ENCODE measurements at places on chromosomes 5 and 9.

DNA sequence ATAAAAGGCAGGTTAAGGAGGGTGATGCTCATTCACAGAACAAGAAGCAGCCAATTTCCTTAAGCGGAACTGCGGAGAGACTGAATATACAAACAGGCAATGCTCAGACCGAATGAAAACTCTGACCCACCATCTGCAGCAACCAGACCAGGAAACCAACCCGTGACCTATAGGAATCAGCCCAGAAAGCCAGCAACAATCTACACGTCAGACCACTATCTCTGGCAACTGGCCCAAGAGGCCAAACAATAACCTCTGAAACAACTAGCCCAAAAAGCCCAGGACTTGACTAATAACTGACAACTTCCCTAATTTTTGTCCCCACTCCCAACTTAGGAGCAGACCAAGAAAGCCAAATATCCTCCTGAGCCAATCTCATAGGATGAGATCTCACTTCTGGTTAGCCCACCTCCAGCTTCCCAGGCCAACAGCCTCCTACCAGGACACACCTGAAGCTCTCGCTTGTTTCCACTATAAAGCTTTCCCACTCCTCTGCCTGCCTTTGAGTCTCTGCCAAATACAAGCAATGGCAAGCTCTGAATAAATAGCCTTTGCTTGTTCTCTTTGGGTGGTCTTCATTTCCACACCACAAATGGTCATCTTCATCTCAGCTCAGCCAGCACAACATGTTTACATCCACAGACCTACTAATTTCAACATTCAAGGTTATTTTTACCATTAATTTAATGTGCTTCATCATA is 168.5 kb downstream of the HSD17B3 start:
- no peak for DNase-seq

- DNase-seq: no peak
Measured at GRCh38 chr5:134649163-134649835, 714 bp downstream of the SEC24A start.

DNA sequence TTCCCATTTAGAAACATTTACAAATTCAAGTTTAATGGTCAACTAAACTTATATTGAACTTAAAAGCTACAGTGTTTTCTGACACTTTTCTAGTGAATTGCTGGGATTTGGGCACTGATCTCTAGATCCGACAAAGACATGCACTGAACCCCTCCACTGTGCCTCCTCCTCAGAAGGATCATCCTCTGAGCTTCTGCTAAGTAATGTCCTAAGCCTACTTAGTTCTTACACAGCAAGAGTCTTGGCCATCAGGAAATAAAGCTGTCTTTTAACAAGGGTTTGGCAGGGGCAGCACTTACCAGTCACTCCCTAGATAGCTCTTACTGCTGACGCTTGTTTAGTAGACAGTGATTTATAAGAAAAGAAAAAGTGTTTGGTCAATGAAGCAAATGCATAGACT is 50.5 kb downstream of the FAM81B start:
- no peak for DNase-seq

DNA sequence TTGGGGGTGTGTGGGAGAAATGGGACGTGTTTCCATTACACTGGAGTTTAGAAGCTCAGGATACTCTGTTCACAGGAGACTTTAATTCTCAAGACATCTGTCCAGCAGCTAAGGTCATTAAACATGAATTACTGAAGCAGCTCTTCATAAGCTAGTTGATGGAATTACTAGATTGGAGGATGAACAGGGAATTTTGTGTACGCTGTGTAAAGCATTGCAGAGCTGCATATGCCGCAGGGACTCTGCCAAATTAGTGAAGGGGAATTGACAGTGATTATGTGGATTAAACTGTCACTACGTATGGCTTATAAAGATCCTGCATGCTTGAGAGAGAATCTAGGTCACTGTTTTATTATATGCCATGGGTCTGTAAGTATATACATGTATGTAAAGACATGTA is 177.5 kb upstream of the TBC1D2 start:
- DNase-seq: no peak

- DNase-seq: no peak
Measured at GRCh38 chr5:74386571-74387334, 253.8 kb downstream of the ENC1 start.

GRCh38 chr5:38506302-38506701 is 50.1 kb downstream of the LIFR start:
- DNase-seq: no peak

GRCh38 chr9:7979611-7980010 is 180.0 kb upstream of the DMAC1 start:
- DNase-seq: no peak

DNA sequence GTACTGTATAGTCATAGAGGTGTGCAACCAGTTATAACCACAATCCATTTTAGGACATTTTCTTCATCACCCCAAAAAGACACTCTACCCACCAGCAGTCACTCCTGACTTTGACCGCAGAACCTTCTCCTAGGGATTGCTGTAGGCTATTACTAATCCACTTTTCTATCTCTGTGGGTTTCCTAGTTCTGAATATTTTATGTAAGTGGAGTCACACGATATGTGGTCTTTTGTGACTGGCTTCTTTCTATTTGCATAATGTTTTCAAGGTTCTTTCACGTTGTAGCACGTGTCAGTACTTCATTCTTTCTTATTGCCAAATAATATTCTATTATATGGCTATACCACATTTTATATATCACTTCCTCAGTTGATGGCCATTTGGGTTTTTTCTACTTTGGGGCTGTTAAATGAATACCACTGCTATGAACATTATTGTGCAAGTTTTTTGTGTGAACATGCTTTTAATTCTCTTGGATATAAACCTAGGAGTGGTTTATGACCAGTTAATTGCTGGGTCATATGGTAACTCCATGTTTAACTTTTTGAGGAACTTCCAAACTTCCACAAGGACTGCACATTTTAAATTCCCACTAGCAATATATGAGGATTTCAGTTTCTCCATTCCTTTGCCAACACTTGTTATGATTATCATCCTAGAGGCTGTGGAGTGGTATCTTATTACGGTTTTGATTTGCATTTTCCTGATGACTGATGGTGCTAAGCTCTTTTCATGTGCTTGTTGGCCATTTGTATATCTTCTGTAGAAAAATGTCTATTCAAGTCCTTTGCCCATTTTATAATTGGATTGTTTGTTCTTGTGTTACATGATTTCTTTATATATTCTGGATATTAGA is 37.8 kb downstream of the MRRF start:
- no peak for DNase-seq

DNA sequence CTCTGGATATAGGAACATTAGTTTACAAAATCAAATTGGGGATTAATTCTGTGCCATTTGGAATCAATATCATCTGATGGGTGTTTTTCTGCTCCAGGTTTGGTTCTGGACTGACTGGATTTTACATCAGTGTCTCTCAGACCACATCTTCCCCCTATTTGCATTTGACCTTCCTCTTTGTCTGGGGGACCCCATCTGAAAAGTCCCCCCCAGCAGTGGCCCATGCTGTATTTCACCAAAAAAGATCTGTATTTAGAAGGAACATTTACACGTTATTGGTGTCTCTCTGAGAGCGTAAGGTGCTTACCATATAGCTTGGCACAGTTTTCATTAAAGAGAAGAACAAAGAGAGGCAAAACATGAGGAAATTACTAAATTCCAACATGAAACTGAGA is 215.6 kb upstream of the CLINT1 start:
- DNase-seq: no peak

DNA sequence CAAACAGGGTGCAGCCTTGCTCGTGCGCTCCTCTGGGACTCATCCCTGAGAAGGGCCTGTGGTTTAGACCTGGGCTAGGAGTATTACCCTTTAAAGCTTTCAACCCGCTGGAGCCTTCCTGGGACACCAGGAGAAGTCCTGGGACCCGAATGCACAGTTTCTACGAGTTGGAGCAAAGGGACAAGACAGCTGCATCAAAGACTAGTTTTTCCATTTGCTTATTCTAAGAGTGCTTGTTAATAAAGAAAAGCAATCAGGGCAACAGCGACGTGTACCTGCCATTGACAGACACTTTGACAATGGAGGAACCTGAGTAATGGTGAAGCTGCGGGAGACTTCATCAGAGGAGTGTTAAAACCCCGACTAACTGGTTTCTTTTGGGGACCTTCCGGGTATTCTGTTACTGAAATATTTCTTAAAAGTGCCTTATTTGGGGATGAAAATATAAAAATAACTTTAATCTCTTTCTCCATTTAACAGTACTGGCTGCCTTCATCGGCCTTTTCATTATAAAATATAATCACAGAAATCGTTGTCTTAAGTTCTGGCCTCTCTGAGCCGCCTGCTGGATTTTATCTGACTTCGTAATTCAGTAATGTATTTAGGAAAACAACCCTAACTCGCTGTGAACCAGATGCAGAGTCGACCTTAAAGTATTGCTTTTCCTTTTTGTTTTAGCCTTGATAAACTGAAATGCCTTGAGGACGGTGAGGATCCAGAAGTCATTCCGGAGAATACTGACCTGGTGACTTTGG is 732 bp downstream of the SNAPC3 start:
- DNase-seq: no peak

DNA sequence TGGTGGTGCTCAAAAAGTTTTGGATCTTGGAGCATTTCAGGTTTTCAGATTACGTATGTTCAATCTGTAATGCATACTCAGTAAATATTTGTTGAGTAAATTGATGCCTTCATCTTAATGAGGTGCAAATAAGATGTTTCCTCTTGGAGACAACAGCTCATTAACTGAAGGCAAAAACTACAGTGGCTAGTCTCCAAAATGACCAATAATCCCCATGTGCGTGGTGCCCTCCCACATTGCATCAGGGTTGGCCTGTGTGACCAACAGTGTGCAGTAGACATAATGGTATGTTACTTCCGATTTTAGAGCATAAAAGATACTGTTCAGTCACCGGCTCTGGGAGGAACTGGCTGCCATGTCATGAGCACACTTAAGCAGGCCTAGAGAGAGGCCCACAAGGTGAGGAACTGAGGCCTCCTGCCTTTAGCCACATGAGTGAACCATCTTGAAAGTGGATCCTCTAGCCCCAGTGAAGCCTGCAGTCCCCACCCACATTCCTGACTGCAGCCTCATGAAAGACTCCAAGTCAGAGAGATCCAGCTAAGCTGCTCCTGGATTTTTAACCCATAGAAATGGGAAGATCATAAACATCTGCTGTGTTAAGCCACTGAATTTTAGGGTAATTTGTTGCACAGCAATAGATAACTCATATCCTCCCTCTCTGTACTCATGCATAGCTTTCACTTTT is 55.7 kb downstream of the LIFR start:
- no peak for DNase-seq

DNA sequence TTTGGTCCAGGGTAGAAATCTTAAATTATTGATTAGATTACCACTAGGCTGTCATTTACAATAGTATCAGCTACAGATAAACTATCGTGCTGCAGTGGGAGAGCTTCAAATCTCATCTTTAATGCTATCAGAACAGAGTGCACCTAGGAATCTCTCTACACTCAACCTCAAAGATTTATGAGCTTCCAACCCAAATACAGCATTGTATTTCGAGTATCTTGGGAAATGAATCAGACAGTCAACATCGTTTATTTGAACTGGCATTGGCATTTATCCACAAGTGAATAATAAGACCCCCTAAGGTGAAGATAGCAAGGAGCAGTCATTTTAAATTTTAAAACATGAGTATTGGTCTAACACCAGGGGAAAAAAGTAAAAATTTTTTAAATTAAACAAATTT is 1203.2 kb downstream of the CDH12 start:
- DNase-seq: no peak

GRCh38 chr9:99474186-99474585 is 252.1 kb downstream of the SEC61B start:
- no peak for DNase-seq

DNA sequence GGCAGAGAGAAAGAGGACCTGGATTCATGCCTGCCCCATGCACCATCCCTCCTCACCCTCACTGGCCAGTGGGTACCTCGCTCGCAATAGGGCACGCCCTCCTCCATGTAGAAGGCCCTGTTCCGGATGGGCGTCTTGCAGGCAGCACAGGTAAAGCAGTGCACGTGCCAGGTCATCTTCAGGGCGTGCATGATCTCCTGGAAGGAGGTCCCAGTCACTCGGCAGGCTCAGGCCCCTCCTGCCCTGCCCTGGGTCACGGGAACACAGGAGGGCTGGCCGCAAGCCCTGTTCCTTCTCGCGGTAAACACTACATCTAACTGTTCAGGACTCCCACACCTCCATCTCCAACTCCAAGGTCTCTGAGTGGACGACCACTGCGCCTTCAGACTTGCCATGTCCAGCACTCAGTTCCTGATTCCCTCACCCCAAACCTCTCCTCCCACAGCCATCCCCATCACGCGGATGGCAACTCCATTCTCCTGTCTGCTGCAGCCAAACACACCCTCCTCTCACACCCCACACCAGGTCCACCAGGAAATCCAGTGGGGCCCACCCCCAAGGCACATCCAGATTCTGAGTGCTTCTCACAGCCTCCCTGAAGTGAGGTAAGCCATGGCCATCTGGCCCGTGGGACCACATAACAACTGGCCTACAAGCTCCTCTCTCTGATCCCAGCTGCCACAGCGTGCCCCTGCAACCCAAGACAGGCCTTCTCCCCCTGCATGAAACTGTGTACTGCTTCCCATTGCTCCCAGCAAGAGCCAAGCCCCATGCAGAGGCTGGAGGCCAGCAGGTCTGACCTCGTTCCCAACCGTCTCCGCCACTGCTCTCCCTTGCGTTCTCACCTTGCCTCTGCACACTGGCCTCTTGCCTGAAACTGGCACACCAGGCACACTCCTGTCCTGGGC is 10.8 kb upstream of the DBN1 start:
- no peak for DNase-seq

- DNase-seq: no peak
Measured at GRCh38 chr9:125428902-125429467, 167.4 kb downstream of the GAPVD1 start.

DNA sequence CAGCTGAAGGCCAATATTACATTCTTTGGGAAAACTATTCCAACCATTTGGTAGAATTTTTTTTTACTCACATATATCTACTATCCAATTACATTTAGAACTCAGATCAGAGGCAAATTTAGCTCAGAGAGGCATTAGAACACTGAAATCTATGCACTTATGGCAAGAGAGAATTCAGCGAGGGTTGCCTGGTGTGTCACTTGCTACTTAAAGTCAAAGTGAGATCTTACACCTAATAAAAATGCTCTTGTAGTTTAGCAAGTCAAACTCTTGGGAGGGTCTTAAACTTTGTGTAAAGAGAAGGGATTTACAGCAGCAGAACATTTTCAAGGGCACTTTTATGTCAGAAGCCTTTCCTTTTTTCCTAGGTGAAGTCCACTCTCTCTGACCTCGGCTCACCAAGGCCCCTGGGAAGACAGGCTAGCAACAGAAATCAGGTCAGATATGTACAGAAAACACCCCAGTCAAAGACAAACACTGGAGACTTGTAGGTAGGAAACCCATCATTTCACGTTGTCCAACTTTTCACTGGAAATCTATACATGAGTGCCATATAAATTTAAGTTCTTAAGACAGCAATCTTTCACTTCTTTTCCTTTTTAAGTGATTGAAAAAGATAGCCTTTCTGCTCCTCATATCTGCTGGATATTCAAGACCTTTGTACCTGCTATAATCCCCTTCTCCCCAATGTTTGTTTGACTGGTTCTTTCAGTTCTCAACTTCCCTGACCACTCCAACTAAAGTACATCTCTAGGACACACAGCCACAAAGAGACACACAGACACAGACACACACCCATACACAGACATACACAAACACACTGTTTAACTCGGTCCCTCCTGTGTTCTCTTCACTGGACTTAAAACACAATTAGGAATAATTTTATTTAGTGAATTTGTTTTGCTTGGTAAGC is 635.8 kb downstream of the PDE4D start:
- DNase-seq: no peak

GRCh38 chr5:147760086-147760875 is 22.2 kb downstream of the JAKMIP2 start:
- no peak for DNase-seq
